ENCODE measurements at places on chromosomes 4 and X.

GRCh38 chr4:14583331-14583730 lies 418.9 kb upstream of the CPEB2 start:
- no peak for DNase-seq

DNA sequence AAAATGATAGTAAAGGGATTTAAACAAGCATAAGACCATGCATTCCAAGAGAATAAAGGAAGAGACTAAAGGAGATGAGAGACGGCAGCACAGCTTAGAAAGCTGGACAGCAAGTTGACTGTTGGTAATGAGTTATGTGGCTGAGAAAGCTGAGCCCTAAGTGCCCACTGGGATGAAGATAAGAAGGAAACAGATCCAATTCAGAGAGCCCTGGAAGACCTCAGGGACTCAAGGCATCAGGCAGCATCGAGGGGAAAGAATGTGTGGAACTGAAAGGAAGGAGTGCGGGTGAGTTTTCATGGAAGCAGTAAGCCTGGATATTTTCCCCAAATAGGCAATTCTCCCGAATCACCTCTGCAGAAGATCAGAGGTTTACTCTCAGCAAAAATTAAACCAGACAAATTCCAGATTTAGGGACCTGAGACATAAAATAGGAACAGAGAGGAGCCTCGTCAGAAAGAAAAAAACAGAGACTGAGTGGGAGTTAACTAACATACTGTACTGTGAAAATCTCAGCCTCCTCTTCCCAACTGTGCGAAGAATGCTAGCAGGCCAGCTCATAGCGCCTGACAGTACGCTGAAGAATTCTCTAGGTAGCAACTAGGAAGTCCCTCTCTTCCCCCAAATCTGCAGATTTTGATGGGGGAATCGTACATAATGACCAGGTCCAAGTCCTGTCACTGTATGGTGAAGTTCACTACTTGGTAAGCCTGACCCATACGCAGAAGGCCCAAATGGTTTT lies 187.7 kb upstream of the TAPT1 start:
- no peak for DNase-seq

- no peak for DNase-seq
Measured at GRCh38 chr4:33714971-33715370, 2529.3 kb downstream of the ARAP2 start.

GRCh38 chrX:23575281-23575680 lies 92.0 kb upstream of the PRDX4 start:
- DNase-seq: no peak

DNA sequence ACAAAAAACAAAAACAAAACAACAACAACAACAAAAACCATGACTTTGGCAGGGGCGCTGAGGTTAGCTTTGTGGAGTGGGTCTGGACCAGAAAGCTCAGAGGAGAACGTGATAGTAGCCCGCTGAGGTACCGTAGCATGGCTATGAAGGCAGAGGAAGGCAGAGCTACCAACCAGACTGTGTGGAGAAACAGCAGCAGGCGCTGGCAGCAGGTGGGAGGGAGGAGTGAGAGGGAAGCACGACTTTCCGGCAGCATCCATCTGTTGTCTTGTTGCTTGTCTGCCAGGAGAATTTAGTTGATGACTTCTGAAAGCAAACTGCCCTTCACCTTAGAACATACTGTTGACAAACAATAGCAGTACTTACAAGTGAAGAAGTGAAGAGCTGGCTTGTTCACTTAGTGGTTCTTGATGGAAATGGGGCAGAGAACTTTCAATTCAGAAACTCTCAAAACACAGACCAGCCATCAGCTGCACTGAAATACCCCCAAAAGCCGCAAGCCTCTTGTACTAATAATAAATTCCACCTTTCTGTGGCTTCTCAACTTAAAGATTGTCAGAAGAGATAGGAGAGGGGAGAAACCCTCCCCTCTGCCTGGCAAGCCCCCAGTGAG lies 447.2 kb downstream of the SLITRK2 start:
- DNase-seq: no peak

DNA sequence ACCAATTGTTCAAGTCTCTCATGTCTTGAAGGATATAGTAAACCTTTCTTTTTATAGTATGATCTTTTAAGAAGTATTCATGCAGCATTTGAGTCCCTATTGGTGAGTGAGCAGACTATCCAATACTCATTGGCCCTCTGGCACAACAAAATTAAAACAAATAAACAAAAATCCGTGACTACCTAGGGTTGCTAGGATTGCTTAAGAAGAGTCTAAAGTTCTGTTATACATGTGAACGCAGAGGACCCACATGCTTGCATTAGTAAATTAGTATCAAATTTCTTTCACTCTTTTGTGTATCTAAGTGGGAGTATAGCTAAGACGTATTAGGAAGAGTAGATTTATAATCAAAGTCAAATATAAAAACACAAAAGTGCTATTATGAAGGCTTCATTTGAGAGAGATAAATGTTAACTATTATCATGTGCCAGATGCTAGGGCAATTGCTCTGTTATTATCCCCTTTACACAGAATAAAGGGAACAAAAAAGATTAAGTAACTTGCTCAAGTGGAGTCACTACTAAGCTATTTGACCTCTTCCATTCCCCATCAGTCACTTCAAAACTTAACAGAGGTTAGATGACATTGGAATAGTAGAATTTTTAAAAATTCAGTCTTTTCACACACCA lies 29.2 kb upstream of the LARP1B start:
- no peak for DNase-seq

GRCh38 chr4:140637836-140638235 lies 69.1 kb upstream of the UCP1 start:
- DNase-seq: peak; percentile 11

GRCh38 chrX:40273356-40274050 lies 175.7 kb upstream of the BCOR start:
- no peak for DNase-seq

DNA sequence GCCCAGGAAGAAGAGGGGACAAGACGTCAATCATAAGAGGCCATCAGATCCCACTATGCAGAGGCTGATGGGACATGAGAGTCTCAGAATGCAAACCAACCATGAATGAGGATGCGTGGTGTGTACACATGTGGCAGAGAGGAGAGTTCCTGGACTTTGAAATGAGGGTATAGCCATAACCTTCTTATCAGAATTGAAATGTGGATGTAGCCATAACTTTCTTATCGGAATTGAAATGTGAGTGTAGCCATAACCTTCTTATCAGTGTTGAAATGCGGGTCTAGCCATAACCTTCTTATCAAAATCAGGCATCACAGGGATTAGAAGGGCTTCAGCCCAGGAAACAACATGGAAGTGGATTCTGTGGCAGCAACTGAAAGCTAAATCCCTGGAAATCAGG lies 415.5 kb upstream of the FAT1 start:
- no peak for DNase-seq

GRCh38 chrX:144801786-144802185 lies 445.5 kb upstream of the SPANXN1 start:
- no peak for DNase-seq

DNA sequence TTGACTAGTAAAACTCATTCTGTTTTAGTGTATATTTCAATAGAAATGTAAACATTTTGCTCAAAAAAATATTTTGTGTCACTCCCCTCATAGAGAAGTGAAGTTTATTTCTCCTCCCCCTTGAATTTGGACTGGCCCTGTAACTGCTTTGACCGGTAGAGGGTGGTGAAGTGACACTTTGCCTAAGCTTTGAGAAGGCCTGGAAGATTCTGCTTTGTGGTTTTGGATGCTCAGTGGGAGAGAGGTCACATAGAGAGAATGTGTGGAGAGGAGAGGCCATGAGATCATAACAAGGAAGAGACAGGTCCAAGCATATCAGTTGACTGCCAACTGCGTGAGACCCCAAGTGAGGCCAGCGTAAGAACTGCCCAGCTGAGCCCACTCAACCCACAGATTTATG lies 19.1 kb upstream of the ARX start:
- DNase-seq: no peak

DNA sequence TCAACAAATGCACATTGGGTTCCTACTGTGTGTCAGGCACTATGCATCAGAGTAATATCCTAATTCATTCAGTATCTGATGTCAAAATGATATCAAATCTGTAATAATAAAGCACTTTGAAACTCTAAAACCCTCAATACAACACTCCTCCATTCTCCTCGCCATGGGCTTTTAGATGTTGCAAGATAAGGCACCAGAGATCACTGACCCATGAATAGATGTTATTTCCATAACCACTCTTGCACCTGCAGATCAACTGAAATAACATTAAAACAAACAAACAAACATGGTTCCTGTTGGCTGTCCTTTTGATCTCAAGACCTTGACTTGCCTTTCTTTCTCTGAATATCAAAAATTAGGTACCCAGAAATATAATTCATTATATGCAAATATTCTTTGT lies 100.2 kb downstream of the MAB21L2 start:
- no peak for DNase-seq

DNA sequence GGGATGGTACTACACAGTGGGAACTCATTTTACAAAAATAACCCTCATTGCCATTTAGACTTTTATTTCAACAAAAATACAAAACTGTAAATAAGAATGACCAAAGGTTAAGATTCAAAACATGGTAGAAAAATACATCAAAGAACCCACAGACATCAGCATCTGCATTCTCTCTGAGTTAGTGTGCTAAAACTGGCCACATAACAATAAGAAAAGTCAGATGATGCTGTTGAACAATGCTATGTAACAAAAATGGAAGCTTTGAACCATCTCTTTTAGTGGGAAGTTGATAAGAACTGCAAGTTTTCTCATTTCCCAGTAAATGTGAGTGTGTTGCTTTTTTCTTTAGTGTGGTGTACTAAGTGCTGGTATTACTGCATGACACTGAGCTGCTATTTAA lies 888.4 kb upstream of the EPHA5 start:
- no peak for DNase-seq

DNA sequence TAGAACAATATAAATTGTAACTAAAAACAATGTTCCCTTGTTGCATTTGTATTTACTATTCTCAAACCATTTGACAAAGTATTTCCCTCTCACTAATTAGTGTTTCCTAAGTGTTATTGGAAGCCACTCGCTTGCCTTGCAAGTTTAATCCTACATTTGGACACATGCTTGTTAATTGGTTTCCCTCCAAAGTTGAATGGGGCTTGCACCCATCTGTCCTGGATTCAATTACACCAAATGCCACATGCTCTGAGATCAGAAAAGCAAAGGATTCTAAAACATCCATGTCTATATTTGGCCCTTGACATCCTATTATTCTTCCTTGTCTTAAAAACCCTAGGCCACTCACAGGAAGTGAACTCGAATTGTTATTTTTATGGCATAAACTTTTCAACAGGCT lies 146.6 kb downstream of the AMELX start:
- no peak for DNase-seq

- no peak for DNase-seq
Measured at GRCh38 chrX:17805120-17805519, 56.0 kb downstream of the RAI2 start.

DNA sequence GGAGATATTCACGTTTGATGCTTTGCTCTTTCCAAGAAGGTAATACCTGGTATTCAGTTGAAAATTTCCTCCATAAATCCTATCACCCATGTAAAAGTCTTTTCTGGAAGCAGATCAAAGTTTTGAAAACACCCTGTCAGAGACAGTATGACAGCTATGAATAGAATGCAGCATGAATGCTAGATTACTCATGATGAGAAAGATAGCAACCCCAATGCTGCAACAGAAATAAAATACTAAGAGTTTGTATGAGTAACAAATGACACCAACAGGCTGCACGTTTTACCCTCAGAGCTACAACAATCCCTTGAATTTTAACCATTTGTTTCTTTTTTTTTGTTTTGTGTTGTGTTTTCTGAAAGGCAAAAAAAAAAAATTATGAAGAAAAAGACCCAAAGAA lies 108.6 kb downstream of the ARHGAP6 start:
- DNase-seq: no peak

DNA sequence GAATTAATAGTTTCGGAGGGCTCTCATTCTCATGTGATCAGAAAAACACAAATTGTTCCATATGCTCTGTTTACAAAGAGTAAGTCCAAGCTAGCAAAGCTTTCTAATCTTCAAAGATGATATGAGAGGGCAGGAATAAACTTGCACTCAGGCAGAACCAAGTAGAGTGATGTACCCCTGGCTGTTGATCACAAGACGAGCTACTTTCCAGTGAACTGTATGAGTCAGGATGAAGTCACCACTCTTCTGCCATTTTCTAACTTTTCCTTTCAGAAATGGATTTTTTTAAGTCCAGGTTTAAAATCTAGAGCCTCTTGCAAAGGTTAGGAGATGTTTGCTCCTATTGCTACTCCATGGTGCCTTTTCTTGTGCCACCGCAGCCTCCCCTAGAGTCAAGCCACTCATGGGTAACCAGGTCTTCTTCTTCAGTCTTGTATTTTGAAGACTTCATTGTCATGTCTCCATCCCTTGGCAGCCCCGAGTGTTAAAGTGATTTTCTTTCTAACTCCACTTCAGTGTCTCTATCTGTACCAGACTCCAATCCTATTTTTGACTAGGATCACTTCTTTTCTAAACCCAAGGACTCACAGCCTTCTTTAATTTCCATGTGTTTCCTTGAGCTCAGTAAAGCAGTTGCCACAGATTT lies 171.9 kb upstream of the GALNT7 start:
- no peak for DNase-seq

GRCh38 chr4:151987606-151988005 lies 226.8 kb upstream of the GATB start:
- no peak for DNase-seq

DNA sequence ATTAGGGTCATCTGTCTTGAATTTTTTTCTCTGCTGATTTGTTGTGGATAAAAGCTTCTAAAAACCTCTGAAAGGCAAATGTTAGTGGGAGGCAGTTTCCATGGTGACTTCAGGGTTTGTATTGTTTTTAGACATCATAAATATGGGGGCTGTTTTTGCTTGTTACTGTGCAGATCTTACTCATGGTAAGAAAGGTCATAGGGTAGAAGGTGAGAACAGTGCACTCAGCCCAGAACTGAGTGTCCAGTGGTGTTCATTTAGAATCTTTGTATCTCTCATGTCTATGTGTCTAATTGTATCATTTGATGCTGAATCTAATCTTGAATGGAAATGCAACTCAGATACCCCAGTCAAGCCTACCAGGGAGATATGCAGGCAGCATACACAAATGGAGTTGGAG lies 609.8 kb downstream of the ZNF674 start:
- no peak for DNase-seq

DNA sequence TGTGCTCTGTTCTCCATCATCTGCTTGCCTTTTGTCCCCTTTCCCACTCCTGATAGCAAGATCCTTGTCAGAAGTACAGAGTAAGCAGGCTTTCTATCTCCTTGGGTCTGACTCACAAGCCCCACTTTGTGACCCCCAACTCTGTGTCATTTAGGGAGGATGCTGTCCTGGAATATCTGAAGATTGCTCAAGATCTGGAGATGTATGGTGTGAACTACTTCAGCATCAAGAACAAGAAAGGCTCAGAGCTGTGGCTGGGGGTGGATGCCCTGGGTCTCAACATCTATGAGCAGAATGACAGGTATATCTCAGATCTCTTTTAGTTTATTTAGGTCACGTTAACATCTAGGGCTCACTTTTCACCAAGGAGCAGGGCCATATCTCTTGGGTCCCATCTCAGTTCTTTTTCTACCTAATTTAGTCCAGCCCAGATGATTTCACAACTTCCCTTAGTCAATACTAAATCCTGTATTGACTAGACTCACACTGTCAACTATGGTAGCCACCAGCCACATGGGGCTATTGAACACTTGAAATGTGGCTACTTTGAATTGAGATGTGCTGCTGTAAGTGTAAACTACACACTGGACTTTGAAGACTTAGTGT lies 64.3 kb downstream of the MSN start:
- no peak for DNase-seq
